ENCODE measurements at places on chromosomes 7 and 10.

DNA sequence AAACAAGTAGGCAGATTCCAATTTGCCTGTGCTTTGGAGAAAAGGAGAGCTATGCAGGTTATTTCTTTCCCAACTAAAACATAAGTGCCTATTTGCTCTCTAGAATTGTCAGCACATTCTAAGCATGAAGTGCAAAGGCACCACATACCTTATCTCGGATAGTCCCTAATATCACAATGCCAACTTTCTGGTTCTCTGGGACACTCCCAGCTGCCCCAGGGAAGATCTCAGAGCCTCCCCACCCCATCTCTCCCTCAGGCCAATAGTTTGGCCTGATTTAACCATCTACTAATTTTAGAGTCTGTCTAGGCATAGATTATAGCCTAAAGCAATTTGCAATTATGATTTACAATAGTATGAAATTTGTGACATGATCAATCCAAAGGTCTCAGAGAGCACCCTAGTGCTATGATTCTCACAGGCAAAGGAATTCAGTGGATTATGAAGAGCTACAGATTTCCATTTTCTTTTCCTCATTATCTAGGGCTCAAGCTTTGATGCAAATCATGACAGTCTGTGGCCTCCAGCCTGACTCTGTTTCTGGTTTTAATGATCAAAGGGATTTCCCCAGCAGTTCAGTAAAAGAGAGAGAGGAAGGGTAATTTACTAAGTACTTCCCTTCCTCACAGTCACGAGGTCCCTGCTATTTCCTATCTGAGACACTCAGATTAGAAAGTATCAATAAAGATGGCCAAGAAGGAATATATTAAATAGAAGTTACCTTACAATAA lies 29.0 kb upstream of the IL6 start:
- DNase-seq, result no peak

DNA sequence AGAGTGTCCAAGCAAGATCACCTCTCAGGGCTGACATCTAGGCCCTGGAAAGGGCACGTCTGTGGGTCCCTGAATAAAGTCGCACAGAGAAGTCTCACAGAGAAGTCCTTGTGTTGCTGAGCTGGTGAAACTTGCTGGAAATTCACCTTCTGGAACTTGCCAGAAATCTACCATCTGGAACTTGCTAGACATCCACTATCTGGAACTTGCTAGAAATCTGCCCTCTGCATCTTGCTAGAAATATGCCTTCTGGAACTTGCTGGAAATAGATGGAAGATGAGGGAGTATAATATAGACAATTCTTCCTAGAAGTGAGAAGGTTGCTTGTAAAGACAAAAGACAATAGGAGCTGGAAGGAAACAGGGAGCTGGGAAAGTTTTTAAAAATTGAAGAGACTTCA lies 5.4 kb upstream of the TAX1BP1 start:
- no peak for DNase-seq

DNA sequence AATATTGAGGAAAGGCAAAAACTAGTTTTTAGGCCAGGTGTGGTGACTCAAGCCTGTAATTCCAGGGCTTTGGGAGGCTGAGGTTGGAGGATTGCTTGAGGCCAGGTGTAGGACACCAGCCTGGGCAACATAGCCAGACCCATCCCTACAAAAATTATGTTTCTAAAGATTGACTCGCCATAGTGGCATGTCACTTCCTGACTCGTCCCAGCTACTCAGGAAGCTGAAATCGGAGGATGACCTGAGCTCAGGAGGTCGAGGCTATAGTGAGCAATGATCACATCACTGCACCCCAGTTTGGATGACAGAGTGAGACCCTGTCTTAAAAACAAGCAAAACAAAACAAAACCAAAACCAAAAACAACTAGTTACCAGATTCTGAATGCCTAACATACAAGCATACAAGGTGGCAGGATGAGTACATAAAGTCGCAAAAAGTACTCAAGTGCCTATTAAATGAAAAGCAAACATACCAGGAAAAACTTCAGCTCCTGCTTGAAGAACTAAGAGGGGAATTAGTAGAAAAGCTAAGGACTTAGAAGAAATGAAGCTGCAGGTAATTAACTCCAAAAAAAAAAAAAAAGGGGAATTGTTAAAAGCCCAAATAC lies 14.1 kb downstream of the ZNF398 start:
- DNase-seq, result no peak

GRCh38 chr7:97630116-97630515 lies 101.8 kb upstream of the TAC1 start:
- no peak for DNase-seq

All from left colon (tissue), 2 donors.